ENCODE measurements at places on chromosomes 13 and 19. TPM values are rescaled to one million over a fixed set of nuclear protein-coding genes. Genes with fewer than 3 reads are reported as not detected.
A peak's percentile ranks its signal among the peaks of the same experiment; 100 is the strongest.

- no peak overlapping the region for H3K27ac ChIP-seq
These were observed 9.3 kb upstream of the SYT5 start for GRCh38 chr19:55189403-55189835.

- H3K27ac ChIP-seq, result no peak overlapping the region
- peaks cover 26% of the 10 kb centered on the region for H3K4me1 ChIP-seq
- DNase-seq, result no peak
These were observed 244.4 kb downstream of the DLEU7 start for GRCh38 chr13:50599046-50599445.

DNA sequence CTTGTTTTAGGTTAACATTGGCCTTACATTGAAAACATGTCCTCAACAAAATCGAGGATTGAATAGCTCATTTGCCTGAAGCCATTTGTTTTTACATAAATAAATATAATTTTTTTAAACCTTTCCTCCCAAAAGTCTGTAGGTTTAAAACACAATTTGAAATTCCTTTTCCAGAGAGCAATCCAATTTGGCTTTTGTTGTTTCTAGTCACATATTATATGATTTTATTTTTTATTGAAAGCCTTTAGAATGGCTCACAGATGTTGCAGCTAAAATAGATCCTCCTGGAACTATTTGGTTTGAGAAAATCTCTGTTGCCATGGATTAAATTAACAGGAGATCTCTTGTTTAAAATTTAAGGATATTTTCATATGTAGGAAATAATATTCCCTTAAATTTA, 512.6 kb downstream of the KLF5 start:
- H3K4me3 ChIP-seq, result no peak overlapping the region
- no peaks in the 10 kb centered on the region for H3K4me1 ChIP-seq
- H3K27me3 ChIP-seq, result no peaks in the 10 kb centered on the region
- no peaks in the 10 kb centered on the region for H3K36me3 ChIP-seq

DNA sequence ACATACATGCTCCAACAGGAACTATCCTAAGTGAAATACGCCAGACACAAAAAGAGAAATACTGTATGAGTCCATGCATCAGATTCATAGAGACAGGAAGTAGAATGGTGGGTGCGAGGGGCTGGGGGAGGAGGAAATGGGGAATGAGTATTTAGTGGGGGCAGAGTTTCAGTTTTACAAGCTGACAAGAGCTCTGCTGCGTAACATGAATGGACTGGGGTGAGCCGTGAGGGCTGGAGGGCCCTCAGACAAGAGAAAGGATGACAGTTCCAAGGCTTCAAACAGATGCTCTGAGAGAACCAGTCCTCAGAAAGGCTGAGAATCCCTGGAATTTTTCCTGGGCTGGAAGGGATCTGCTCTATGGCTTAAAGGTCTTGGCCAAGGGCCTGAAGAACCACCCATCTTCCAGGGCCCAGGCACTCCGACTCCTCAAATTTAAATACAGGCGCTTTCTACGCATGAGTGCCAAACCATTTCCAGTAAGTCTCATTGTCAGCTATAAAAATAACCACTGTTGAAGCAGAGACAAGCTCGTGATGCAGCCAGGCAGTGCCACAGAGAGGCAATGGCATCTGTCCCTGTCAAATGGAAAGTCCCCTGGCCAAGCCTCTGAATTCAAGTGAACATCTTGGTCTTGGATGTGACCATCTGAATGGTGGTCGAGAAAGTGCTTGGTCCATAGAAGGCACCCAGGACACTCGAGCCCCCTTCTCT, 17.5 kb downstream of the KLF2 start:
- H3K4me1 ChIP-seq, result peaks cover 47% of the 10 kb centered on the region
- peaks cover 4% of the 10 kb centered on the region for H3K27me3 ChIP-seq
- H3K4me3 ChIP-seq, result peak overlapping the region; percentile 4
- peak overlapping the region; percentile 37 for H3K27ac ChIP-seq

- no peak overlapping the region for H3K4me3 ChIP-seq
- no peaks in the 10 kb centered on the region for H3K36me3 ChIP-seq
These were observed 840.2 kb downstream of the UQCRFS1 start for GRCh38 chr19:28372576-28373247.

HPN gene
- not detected for total RNA-seq

ZNF222 gene
- 2.3 TPM for total RNA-seq
